ENCODE measurements at places on chromosomes 6 and 20.

DNA sequence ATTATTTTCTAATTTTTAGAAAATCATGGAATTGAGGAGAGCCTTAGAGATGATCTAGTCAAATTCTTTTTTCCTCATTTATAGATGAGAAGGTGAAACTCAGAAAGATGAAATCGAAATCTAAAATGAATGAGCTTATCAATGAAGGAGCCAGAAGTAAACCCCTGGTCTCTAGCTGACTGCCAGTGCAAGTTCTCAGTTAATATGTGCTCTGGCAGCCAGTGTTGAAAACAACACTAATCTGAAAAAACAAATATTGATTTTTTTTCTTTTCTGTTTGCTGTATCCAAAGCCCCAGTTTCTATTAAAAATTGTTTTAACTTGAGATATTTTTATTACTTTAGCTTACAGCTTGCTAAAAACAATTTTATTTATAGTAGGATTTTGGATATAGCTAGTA is 21.5 kb upstream of the PBOV1 start:
- no peak for DNase-seq

GRCh38 chr20:7758406-7758805 is 181.9 kb downstream of the HAO1 start:
- DNase-seq: no peak

DNA sequence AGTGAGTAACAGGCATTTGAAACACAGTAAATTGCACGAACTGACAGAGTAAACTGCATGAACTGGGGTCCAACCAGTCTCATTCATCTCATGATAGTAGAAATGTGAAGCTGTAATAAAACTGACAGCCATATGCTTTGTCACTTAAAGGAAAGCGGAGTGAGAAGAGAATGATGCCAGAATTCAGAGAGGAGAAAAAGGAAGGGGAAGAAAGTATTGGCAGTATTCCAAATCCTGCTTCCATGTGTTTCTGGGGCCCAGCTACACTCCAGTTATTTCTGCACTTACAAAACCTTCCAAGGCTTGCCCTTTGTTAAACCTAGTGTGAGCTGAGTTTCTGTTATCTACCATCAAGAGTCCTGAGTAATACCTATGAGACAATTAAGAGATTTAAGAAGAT is 17.2 kb downstream of the SNX14 start:
- peak; percentile 36 for DNase-seq

GRCh38 chr6:14758421-14759081 is 487.3 kb upstream of the JARID2 start:
- peak; percentile 51 for DNase-seq

GRCh38 chr6:108666656-108667260 is 106.0 kb downstream of the FOXO3 start:
- DNase-seq: no peak

DNA sequence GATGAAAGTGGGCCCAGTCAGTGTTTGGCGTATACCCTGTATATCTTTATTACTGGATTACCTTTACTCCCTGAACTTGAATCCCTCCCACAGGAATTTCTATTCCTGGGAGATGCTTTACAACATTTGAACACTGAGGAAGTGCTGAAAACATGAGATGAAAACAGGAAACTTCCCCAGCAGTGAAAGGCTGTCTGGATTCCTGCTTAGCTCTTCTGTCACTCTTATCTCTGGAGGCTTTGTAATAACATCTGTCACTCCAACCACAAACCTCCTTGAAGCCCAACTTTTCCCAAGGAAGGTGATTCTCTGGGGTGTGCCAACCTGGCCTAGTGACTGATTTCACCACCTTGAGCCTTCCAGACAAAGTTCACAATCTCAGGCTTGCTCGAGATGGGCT is 264.5 kb upstream of the BMP2 start:
- DNase-seq: no peak

DNA sequence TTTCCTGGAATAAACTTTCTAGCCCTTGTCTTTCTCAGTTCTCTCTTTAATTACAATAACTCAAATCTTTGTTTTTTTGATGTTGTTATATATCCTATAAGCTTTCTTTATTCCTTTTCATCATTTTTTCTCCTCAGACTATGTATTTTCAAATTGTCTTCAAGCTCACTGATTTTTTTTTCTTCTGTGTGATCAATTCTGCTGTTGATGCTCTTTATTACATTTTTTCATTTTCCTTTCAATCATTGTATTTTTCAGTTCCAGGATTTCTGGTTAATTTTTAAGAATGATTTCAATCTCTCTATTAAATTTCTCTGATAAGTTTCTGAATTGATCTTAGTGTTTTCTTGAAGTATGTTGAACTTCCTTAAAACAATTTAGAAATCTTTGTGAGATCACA is 209.7 kb downstream of the TBC1D32 start:
- DNase-seq: no peak

GRCh38 chr6:37938909-37939308 is 119.4 kb downstream of the ZFAND3 start:
- no peak for DNase-seq

DNA sequence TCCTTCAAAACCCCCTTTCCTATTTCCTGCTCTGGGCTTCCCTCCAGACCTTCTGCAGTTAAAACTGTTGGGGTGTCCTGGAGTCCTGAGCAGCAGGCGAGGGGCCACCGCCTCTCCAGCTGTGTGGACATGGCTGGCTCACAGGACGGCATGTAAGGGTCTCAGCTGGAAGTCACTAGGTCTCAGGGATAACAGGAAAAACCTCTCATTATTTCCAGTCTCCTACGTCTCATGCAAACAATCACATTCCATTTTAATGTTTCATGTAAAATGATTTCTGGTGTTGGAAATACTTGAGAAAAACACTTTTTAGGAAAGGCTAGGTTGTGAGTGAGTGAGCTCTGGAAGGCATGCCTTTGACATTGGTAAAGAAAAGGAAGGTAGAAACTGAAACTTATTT is 158.7 kb downstream of the SCML4 start:
- DNase-seq: no peak

DNA sequence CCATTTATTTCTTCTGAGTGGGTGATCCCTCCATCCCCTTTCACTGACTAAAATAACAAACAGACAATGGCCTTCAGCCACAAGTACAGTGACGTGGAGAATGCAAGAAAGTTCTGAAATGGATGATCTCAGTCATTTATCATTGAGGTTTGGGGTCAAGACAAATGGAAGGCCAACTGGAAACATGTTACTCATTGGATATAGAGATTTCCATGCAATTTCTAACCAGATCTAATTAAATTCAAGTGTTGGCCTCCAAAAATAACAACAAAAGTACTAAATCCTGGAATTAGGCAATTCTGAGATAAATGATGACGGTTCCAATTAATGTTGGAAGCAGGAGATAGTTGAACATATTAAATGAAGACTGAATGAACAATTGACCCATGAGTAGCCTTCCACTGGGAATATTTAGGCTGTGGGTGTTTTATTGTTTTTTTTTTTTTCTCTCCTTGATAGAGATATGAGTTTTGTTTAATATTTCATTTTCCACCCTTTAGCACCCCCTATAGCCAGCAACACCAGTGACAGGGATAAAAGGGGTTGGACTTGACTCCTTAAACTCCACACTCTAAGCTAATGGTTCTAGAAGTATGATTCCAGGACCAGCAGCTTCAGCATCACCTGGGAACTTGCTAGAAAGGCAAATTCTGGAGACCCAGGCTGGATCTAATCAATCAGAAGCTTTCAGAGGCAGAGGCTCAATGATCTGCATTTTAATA is 112.8 kb downstream of the BCAS1 start:
- DNase-seq: no peak

- DNase-seq: no peak
Observed at GRCh38 chr6:19891451-19891850, 54.3 kb downstream of the ID4 start.

- no peak for DNase-seq
Observed at GRCh38 chr6:145830612-145831011, 16.0 kb upstream of the FBXO30 start.

DNA sequence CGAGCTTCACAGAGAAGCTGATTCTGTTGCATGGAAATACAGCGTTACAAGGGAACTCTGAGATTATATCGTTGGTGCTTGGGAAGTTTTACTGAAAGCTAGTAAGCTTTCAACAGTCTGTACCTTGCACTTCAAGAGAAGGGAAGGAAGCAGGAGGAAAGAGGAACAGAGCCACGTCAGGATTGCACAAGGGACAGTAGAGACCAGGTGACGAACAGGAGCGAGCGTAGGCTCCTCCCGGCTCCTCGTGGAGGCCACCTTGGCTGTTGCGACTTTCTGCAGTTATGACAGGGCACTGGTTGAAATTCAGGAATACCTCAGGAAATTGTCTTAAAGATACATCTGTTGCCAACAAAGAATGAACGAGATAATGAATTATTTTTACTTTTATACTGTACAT is 18.8 kb downstream of the RTF2 start:
- DNase-seq: no peak

- DNase-seq: no peak
Observed at GRCh38 chr20:44034451-44034850, 119.8 kb downstream of the TOX2 start.

- peak; percentile 8 for DNase-seq
Observed at GRCh38 chr20:13302647-13303450, 81.8 kb downstream of the ISM1 start.

GRCh38 chr6:89459501-89459900 is 26.5 kb downstream of the ANKRD6 start:
- no peak for DNase-seq

DNA sequence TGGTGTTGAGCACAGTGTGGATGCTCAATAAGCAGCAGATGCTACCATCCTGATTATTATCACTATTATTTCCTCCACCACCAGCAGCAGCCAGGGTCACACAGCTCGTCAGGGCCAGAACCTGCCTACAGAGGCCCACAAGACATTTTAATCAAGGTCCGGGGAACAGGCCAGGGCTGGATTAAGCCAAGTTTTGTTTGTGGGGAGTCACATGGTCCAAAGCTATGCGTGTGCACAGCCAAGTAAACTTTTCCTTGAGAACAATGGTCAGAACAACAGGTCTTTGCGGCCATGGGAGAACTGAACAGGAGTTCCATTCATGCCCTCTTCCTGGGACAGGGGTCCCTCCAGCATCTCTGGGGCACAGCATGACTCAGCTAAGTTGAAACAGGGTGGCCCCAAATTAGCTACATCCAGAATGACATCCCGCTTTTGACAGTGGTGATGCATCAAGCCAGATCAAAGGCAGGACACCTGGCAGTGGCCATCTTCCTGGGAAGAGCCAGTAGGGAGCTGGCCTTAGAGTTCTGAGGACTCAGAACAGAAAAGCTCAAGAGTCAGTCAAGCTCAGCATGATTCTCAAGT is 11.7 kb downstream of the SNTA1 start:
- no peak for DNase-seq

- DNase-seq: no peak
Observed at GRCh38 chr20:23061734-23062561, 12.5 kb upstream of the THBD start.

DNA sequence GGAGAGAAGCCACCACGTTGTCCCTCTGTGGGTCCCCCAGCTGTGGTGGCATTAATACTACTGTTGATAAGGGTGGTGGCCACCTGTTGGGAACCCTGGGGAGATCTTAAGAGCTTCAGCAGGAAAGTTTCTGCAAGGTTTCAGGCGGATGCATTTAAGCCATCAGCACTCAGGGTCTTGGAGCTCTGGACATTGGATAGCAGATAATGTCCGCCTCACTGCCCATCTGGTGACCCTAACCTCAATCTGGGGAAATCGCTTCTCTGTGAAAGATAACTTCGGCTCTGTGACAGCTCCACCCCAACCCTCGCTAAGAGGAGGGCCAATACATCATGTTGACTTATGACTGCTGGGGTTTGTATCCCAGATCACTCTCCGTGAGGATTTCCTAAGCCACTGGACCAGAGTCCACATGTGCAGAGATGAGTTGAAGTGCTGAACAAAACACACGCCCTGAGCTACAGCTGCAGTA is 92.9 kb downstream of the FOXC1 start:
- DNase-seq: no peak

DNA sequence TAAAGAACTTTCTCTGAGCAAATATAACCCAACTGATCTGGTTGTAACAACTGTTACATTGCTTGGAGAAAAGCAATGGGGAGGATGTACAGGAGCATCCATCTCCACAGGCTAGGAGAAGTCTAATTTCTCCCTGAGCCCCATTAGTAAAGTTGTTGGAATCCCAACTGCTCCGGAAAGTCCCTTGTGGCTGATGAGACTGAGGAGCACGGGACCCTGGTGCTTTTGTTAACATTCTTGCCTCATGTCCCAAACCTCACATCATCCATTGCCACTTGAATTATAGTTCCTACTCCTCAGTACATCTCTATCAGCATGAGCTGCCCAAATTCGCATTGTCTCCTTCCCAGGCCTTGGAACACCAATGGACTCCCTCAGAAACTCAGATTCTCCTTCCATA is 260.6 kb upstream of the BMP2 start:
- no peak for DNase-seq

DNA sequence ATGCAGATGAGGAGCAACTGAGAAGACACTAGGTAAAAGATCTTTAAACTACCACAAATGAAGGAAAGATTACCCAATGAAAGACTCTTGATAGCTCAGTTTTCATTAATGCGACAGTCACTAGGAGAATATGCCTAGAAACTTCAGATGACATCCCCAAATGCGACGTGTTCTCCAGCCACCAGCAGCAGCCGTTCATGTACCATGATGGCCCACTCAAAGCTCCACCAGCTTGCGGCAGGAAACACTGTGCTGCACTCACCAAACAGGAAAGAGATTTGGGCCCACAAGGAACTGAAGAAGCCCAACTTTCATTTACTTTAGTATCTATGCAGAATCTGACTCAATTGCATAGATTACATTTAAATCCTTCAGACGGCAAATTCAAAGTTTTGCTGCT is 7.5 kb downstream of the DIDO1 start:
- DNase-seq: no peak

DNA sequence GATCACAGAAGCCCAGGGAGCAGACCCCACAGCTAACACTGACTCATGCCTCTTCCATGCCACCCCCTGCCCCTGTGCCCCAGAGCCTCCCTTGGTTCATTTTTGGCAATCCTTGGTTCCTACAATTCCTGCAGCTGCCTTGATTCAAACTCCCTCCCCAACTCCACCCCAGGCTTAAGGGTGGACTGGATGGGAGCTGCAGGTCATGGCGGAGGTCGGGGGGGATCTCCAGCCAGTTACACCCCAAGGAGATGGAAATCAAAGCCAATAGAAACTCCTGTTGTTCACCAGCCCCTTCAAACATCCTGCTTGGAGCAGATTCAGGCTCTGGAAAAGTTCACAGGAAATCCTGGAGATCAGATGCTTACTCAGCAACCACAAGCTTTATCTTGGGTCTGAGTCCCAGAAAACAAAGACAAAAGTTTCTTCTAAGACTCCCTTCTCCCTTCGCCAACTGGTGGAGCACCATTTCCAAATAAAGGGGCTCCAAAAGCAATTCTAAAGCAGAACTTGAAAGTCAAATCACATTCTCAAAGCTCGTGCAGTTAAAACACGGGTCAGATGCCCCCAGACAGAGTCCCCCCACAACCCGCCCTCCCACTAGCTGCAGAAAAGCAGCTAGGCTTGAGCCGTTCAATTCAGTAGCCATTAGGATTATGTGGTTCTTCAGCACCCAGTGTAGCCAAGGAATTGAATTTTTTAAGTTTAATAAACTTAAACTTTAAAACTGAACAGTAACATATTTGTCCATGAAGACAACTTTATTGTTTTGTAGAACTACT is 149.5 kb downstream of the ANKRD60 start:
- no peak for DNase-seq

GRCh38 chr20:50110141-50111047 is 2.6 kb downstream of the UBE2V1 start:
- no peak for DNase-seq

- DNase-seq: no peak
Observed at GRCh38 chr6:21753241-21754108, 159.9 kb downstream of the SOX4 start.
